Muscle of back (tissue), 13 donors: ENCODE measurements at places on chromosomes 7 and 10. TPM values are rescaled to one million over a fixed set of nuclear protein-coding genes. Genes with fewer than 3 reads are reported as not detected.

- no peak for DNase-seq
Observed at GRCh38 chr10:127908959-127909267, 2.0 kb downstream of the PTPRE start.

- DNase-seq, result peak; percentile 49
Observed at GRCh38 chr7:53485354-53485753, 449.9 kb downstream of the POM121L12 start.

- peak; percentile 21 for DNase-seq
Observed at GRCh38 chr10:129531195-129531968, 64.3 kb downstream of the MGMT start.

DNA sequence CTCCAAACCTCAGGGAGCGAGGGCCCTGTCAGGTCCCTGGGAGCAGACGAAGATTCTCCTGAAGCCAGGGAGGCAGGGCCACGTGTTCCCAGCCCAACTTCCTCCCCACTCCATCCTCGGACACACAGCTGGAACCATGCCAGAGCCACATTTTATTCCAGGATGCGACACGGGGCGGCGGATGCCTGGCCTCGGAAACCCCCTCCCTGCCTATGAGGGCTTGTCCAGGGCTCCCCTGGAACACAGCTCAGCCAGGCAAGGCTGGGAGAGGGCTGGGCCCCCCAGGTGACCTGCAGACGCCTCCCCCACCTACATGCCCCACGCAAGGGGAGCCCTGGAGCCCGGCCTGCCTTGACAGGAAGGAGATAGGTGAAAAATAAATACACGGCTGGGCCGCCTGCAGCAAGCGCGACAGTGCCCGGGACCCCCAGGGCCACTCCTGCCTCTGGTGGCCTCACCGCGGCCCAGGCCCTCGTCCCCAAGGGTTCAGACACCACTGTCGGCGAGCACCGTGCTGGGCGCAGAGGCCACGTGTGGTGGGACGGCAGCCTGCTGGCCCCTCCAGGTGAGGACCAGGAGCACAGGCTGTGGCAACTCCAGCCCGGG lies 21.5 kb downstream of the GET4 start:
- peak; percentile 61 for DNase-seq

CHPF2 gene
- polyA plus RNA-seq, result 18.3 TPM

GRCh38 chr7:33761449-33762080 lies 143.8 kb upstream of the BMPER start:
- DNase-seq, result no peak

DNA sequence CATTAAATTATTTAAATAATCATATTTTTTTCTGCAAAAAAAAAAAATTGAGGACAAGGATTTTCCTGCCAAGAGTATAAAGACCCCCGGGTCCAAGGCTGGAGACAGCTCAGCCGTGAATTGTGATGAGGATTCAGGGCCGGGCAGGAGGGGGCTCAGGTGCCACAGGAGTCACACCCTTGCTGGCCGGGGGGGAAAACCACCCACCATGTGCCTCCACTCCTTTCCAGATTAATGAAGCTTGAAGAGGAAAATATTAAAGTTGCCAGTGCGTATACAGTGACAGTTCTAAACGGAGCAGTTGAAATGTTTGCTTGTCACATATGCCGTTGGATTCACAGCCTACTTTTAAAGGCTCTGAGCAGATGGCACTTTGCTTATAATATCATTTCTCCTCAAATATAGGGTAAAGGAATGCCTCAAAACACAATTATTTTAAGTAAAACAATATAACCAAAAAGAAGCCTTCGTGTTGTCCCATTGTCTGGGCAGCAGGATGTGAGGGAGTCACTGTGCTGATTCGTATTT lies 49.6 kb downstream of the ADARB2 start:
- DNase-seq, result no peak

GRCh38 chr7:116579835-116580234 lies 55.0 kb downstream of the CAV1 start:
- DNase-seq, result no peak

- no peak for DNase-seq
Observed at GRCh38 chr7:1724118-1724910, 54.2 kb downstream of the ELFN1 start.

DNA sequence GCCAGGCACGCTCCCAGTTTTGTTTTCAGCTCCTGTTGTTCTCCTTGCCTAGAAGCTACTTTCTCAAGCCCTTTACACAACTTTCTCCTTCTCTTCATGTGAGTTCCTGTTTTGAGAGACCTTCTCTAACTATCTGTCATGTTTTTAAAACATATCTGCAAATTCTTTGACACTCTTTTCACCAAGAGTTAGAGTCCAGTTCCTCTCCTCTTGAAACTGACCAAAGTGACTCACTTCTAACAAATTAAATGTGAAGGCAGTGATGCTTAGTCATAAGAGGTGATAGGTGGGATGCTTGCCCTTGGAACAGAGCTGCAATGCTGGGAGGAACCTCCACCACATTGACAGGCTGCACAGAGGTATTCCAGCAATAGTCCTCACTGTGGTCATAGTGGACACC lies 25.3 kb downstream of the ZSCAN25 start:
- no peak for DNase-seq

DNA sequence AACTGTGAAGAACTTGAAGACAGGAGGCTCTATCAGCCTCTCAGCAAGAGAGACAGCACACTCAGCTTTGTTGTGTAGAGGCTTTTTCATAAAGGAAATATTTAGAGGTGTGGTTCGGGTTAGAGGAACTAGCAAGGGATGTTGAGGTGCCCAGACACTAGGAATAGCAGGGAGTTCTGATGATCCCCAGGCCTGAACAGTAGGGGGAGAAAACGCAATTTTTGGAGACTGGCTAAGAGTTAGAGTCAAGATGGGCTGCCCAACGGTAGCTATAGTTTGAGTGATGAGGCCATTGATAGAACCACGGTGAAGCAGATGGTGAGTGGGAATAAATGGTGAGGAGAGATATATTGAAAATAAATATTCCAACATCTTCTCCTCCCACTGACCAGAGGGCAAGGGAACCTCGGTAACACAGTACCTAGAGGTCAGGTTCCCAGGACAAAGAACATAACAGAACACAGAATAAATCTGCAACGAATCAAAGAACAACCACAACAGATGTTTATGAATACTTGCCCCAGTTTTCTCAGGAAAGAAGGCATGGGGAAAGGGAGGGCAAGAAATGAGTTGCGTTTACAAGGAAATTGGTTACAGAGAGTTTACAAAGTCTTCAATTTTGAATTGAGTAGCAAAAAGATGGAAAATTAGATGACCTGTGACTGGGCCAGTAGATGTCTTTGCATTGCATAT lies 24.2 kb upstream of the BPGM start:
- DNase-seq, result no peak

- no peak for DNase-seq
Observed at GRCh38 chr10:120791316-120791715, 59.8 kb upstream of the WDR11 start.

- no peak for DNase-seq
Observed at GRCh38 chr10:101287997-101288635, 58.9 kb upstream of the LBX1 start.

DNA sequence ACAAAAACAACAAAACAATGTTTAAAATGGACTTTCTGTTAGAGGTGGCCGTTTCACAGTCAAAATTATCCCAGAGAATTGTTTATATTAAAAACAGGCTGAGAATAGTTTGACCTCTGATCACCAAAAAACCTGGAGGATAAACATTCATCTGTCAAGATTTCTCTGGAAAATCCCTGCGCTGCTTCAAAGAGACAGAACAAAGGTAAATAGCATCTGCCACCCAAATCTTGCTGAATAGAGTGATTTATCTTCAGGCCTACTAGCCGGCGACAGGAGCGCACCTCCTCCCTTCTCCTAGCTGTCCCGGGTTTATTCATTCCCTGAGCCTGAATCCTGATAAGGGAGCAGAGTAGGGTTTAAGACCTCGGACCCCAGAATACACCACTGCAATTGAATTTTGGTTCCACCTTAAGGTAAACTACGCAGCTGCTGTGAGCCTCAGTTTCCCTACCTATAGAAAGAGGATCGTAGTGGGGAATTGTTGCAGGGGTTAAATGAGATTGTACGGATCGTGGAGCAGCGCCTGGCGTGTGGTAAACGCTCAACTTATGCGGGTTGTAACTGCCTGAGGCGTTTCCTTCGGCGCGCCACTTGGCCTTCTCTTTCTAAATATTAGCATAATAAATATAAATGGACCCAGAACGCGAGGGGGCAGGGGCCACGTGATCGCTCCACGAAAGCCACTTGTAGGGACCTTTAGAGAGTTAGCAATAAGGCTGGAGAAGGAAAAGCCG lies 498 bp upstream of the ST7 start:
- no peak for DNase-seq

- no peak for DNase-seq
Observed at GRCh38 chr7:79822620-79823240, 311.9 kb upstream of the GNAI1 start.

IDE gene
- polyA plus RNA-seq, result 12.6 TPM

CHST3 gene
- 11.3 TPM for polyA plus RNA-seq

- DNase-seq, result no peak
Observed at GRCh38 chr10:116878123-116878522, 28.8 kb downstream of the ENO4 start.

GRCh38 chr7:23468526-23469149 lies 1.7 kb downstream of the IGF2BP3 start:
- no peak for DNase-seq

GRCh38 chr7:152013974-152014373 lies 11.5 kb upstream of the GALNT11 start:
- no peak for DNase-seq

DNA sequence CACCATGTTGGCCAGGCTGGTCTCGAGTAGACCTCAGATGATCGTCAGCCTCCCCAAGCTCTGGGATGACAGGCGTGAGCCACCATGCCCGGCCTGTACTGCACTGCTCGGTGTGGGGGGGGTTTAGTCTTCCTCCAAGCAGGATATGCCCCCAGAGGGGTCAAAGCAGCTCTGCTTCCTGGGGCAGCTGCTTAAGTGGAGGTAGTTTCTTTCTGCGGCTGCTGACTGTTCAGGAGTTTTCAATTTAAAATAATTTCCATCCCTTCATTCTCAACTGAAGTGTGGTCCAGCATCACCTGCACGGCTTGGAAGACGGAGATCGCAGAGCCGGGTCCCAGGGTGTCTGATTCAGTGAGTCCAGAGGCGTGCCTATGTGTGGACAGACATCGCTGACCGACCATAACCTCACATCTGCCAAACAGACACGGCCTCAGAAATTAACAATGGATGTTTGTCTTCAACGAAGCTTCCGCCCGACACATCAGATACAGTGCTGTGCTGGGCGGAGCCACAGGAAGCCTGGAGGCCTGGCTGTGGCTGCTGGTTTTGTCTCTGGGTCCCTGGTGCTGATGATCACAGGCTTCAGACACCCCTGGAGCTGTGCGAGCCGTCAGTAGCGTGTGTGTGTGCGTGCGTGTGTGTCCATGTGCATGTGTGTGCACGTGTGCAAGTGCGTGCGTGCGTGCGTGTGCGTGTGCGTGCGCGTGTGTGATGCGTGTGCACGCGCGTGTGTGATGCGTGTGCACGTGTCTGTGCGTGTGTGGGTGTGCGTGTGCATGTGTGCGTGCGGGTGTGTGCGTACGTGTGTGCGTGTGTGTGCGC lies 226.5 kb upstream of the PITRM1 start:
- peak; percentile 31 for DNase-seq

DNA sequence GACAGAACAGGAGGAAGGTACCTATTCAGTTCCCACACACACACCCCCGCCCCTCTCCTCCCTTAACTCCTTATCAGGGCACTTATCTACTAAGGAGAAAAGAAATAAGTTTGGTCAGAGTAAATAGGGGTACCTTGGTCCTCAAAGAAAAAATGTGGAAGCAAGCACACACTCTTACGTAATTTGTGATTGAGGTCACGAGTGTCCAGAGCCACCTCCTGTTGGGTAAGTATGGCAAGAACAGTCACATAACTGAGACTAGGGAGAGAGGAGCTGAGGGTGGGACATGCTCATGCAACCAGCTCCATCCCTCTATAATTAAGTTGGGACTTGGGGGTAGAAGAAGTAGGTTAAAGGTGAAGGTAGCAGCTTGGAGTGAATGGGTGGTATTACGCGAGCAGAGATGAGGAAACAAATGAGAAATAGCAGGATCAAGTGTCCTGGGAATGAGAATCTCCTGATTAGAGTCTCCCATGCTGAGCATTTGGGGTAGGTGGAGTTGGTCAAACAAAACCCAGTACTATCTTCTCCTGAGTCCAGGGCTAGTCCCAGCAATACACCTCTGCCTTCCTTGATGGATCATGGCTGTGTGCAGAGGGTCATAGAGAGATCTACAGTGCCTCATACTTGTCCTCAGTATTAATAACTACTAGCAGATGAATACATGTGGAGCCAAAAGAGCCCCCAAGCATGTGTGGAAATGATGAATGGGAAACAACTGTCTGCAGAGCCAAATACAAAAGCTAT lies 77.1 kb downstream of the GSAP start:
- no peak for DNase-seq

POM121 gene
- 26.9 TPM for polyA plus RNA-seq

TMEM196 gene
- polyA plus RNA-seq, result 0.08 TPM

ELFN1 gene
- 7.9 TPM for polyA plus RNA-seq

DNA sequence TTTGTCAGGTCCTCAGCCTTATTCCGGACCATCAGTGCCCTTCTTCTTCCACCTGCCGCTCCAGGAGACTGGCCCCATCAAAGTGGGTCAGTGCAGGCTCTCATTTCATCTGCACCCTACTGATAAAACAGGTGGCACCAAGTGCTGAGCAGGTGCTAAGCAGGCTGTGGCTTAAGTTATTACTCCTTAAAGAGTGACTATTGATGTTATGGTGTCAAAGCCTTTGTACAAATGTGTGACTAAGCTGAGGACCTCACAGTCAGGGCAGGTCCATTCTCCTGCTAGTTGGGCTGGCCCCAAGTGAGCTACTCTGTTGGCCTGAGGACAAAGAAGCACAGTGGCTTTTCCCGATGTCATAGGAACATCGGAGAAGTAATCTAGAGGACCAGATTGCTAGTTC lies 11.2 kb upstream of the CALD1 start:
- DNase-seq, result no peak

- no peak for DNase-seq
Observed at GRCh38 chr10:35564341-35564968, 40.7 kb upstream of the GJD4 start.

DNA sequence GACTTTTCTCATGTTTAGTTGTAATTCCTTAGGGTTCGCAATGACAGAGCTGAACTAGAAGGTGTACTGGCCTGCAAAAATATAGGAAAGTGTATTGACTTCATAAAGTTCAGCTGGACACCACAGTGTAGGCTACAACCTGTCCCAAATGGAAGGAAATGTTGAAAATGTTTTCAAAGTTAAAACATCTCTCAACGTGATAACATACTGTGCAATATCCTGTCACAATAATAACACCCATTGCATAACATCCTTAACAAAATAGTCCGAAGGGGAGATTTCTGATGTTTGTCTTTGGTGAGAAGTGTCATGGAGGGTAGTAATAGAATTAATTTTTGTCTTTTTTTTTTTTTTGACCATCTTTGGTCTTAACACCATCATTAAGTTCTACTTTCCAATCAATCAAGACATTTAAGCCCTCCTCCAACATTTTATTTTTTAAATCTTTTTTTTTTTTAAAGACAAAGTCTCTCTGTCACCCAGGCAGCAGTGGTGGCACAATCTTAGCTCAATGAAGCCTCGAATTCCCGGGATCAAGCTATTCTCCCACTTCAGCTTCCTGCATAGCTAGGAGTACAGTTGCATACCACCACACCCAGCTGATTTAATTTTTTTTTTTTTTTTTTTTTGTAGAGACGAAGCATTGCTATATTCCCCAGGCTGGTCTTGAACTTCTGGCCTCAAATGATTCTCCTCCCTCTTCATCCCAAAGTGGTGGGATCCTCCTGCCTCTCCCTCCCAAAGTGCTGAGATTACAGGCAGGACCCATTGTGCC lies 45.7 kb downstream of the DYNC1I1 start:
- DNase-seq, result no peak

SRPK2 gene
- 36.7 TPM for polyA plus RNA-seq

CLDN12 gene
- polyA plus RNA-seq, result 20.1 TPM

- DNase-seq, result peak; percentile 26
Observed at GRCh38 chr10:14184841-14185315, 145.8 kb downstream of the FRMD4A start.

SPDYE6 gene
- polyA plus RNA-seq, result 1.7 TPM

SLC13A4 gene
- 2.7 TPM for polyA plus RNA-seq

PRRT4 gene
- polyA plus RNA-seq, result 17.8 TPM
